BJ (cell line): ENCODE measurements at places on chromosomes 2 and 18.

GRCh38 chr2:188076149-188077056 is 215.3 kb upstream of the GULP1 start:
- DNase-seq, result no peak

- no peak for DNase-seq
Measured at GRCh38 chr2:232386740-232387450, 8.3 kb downstream of the ALPP start.

DNA sequence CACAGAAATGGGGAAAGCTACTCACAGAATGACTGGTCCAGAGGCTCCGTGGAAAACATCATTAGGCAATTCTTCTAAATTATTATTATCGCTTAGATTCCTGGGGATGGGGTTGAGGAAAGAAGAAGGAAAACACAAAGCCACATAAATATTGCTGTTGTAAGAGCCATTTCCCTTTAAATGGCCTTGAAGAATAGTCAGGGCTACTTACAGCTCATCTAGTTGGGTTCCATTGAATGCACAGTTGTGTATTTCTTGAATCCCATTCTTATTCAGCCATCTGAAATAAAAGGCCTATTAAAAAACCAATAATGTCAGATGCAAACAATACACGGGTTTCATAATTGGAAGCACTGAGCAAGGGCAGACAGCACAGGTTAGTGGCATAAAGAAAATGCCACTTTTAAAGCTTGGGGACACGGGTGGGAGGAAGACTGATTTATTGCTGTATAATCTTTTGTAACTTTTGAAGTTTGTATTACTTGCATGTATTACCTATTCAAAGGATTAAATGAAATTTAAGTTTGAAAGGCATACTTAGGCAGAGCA is 171.4 kb downstream of the FSHR start:
- DNase-seq, result no peak

DNA sequence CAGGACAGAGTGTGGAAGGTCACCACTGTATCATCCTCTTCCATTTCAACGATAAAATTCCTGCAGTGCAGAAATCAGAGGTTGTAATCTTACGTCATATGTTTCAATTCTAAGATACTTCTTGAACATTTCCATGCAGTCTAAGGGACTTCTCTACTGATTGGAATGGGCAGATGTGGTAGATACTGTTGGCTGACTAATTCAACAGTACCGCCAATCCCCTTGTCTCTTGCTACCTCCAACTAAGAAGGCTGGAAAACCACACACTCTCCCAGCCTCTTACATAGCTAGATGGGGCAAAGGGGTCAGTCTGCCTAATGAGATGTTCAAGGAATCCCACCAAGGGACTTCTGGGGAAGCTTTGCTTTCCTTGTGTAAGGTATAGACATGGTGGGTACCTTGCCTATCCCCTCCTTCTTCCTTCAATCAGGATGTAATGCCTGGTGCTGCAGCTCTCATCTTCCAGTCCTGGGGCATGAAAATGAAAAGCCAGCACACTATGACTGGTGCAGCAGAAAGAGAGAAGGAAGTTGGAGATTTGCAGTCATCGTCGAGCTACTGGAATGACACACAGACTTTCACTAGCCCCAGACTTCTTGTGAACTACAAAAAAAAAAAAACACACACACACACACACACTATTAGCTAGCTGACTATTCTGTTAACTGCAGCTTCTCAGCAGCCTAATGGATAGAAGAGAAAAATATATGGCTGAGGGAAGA is 84.1 kb downstream of the ALPK2 start:
- DNase-seq, result no peak

DNA sequence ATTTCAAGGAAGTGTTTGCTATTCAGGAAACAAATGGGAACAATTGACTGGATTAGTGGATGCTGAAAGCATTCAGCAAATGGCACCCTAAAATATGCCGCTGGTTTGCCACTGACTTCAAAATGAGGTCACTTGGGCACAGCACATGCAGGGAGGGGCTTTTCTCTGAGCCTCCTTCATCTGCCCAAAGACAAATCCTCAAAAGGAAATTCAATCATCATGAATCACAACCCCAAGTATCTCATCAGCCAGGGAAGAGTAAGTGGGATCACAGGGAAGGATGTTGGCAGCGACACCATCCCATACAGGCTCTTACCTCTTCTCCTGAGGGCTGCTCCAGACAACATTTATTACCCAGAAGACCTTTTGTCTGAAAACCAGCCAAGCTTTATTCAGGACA is 14.4 kb upstream of the SP140L start:
- no peak for DNase-seq

GRCh38 chr2:241659150-241659739 is 21.8 kb downstream of the ATG4B start:
- DNase-seq, result no peak

DNA sequence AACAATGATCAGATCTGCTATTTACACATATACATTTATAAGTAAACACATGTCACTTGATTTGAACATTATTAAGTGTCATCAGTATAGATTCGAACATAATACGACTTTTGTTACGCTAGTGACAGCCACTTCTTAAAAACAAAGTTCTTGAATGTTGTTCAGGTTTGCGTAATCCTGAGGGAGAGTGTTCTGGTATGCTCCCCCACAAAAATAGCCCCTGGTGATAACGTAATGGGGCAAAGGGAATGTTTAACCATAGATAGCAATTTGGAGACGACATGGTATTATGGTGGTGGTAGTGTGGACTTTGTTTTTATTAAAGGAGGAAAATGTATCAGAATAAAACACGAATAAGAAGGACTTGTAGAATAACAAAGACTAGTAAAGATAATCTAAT is 90.6 kb downstream of the PLEKHM3 start:
- no peak for DNase-seq

DNA sequence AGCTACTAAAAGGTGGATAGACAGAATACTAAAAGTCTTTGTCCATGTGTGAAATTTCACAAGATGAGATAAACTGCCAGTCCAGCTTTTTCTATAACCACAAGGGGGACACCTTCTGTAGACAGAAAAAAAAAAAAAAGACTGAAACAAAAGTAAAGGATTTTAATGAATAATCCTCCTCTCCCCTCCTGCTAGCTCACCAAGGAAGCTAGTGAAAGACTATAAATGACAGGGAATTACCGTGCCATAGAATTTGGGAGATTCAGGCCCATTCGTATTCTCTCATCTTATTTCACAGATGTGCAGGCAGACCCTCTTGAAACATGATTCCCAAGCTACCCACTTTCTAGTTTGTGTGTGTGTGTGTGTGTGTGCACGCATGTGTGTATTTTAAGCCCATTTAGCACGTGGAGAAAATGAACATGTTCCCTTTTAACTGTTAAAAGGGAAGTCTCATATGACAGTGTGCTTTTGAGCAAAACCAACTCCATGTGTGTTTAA is 36.3 kb upstream of the SLC8A1 start:
- no peak for DNase-seq

- peak; percentile 31 for DNase-seq
Measured at GRCh38 chr2:80496775-80497174, 192.2 kb upstream of the LRRTM1 start.

- DNase-seq, result no peak
Measured at GRCh38 chr2:29412197-29412925, 297.1 kb downstream of the CLIP4 start.

DNA sequence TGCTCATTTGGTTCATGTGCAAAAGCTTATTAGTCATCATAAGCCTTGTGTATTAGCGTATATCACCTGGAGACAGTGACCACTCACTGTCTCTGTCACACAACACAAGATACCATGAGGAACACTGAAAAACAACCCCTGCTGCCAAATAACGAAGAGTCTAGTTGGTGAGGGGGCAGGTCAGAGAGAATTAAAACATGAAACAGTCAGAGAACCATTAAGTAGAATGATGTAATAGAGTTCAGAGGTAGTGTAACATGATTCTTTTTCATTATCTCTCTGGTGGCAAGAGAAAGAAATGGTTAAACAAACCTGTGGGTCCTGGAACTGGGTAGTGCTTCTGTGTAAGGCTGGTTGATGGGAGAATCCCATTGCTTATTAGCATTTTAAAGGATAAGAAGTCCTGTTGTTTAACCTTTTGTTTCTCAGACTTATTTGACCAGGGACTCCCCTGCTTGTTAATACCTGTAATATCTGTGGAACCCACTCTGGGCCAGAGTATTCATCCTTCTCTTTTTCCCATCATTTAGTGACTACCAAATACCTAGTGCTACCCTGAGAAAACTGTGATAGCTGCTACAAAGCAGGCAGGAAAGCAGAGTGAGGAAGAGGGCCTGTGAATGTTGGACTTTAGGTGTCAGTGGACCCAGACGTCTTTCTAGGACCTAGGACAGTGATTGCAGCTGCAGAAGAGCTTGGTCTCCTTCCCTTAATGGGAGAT is 38.0 kb downstream of the PTRHD1 start:
- no peak for DNase-seq

DNA sequence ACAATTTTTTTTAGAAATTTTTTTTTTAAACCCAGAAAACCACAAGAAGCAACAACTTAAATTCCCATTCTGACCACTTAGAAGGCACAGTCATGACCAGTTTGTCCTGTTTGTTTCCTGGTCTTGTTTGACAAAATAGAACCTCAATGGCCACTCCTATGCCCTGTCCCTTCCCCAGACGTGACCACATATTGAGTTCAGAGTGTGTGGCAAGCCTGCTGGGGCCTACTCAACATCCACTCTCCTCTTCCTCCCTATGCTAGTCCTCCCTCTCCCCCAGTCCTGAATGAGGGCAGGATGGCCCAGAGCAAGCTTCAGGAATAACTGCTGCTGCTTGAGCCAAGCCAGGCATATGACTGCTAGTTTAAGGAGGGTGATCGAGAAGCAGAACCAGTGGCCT is 89.6 kb downstream of the PRELID3A start:
- DNase-seq, result no peak

DNA sequence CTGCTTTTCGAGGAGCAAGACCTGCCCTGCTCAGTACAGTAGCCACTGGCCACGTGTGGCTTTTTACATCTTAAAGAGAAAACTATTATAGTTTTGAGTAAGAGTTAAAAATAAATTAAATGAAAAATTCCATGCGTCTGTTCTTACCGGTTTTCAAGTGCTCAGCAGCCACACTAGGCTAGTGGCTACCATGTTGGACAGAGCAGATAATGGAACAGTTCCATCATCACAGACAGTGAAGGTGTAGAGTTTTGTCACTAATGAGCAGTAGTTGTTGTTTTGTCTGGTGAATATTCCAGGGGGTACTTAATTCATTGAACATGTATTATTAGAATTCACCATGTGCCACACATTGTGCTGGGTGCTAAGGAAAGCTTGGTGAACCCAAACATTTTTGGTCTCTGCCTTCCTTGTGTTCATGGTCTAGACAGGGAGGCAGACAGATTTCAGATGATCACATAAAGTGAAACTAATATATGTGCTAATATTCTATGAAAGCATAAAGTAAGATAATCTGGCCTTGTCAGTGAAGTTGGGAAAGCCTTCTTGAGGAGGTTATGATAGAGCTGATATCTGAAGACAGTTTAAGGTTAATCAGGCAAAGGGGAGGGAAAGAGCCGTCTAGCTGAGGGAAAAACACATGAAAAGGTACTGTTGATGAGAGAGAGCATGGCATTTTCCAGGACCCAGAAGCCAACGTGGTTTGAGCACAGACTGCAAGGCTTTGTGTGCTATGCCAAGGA is 1.4 kb downstream of the ALMS1 start:
- no peak for DNase-seq

- DNase-seq, result no peak
Measured at GRCh38 chr18:23563377-23564043, 22.8 kb downstream of the NPC1 start.

DNA sequence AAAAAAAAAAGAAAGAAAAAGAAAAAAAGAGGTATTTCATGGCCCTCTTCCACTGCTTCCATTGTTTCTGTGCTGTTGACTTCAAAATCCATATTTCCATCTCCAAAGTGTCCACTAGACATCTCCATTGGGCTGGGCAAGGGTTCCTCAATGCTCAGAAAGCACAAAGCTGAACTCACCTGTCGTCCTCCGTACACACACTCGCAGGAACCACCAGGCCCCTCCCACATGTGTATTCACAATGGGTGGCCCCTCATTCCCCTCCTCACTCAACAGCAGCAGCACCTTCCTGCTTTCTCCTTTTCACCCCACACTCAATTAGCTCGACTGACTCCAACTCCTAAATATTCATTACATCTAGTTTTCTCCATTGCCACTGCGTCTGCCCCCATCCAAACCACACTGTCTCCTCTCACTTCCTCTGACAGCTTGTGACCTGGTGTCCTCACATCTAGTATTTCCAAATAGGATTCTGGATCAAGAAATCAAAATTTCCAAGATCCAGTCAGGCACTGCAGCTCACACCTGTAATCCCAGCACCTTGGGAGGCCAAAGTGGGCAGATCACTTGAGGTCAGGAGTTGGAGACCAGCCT is 25.2 kb downstream of the OSBPL1A start:
- no peak for DNase-seq

DNA sequence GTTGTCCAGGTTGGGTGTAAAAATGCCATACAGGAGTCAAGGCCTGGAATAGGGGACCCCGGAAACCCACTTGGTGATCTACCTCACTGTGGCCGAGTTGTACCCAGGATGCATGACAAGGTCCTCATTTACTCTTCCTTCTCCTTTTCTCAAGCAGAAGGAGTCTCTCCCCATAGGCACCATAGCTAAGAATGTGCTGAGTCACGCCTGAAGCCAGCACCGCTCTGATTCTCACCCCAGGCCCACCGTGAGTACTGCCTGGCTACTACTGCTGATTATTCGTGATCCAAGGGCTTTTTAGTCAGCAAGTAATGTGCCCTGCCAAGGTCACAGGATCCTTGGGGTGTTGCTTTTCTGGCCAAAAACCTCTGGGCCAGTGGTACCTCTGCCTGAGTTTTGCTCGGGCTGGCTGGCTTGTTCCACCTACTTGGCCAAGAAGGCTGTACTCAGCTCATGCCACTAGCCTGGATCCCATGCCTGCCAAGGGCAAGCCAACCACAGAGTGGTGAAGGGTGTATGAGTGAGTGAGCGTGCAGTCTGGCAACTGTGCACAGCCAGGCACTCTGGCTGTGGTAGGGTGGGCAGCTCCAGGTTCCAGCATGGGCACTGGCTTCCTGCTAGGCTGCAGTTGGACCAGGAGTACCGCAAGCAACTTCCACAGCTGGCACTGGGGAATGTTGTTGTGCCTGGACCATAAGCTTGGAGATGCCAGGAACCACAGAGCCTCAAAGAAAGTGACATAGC is 650.1 kb upstream of the VRK2 start:
- DNase-seq, result no peak

GRCh38 chr2:124254621-124255020 is 229.5 kb downstream of the CNTNAP5 start:
- DNase-seq, result peak; percentile 75

- DNase-seq, result no peak
Measured at GRCh38 chr18:24023185-24023814, 8.7 kb downstream of the TTC39C start.

GRCh38 chr2:208013285-208014178 is 11.8 kb downstream of the PLEKHM3 start:
- no peak for DNase-seq
